ENCODE measurements at places on chromosomes 11 and 22.

GRCh38 chr11:74579577-74580270 lies 12.7 kb upstream of the POLD3 start:
- no peak for DNase-seq

- no peak for DNase-seq
Observed at GRCh38 chr11:134736251-134736947, 324.4 kb upstream of the B3GAT1 start.

GRCh38 chr11:119765628-119766027 lies 36.6 kb upstream of the NECTIN1 start:
- DNase-seq: no peak

DNA sequence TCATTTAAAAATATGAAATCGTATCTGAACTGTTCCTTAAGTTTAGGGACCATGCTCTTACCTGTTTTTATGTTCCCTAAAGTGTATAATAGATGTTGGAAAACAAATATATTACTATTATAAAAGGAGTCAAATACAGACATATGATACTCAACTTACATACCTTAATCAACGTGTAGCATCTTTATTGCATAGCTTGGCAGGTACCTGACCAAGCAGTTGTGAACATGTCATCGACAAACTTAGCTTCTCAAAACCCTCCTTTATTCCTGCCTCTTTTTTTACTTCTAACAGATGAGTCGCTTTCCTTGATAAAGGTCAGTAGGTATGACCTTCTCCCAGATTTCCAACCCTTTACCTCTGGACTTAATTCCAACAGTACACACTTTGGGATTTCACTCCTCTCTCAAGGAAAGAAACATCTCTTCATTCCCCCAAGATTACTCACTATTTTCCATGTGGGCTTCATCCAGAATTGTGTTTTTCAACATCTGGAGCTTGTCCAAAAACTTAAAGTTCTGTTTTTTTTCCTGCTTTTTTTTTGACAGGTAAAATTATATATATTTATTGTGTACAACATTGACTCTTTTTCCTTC lies 11.9 kb downstream of the HIPK3 start:
- no peak for DNase-seq

DNA sequence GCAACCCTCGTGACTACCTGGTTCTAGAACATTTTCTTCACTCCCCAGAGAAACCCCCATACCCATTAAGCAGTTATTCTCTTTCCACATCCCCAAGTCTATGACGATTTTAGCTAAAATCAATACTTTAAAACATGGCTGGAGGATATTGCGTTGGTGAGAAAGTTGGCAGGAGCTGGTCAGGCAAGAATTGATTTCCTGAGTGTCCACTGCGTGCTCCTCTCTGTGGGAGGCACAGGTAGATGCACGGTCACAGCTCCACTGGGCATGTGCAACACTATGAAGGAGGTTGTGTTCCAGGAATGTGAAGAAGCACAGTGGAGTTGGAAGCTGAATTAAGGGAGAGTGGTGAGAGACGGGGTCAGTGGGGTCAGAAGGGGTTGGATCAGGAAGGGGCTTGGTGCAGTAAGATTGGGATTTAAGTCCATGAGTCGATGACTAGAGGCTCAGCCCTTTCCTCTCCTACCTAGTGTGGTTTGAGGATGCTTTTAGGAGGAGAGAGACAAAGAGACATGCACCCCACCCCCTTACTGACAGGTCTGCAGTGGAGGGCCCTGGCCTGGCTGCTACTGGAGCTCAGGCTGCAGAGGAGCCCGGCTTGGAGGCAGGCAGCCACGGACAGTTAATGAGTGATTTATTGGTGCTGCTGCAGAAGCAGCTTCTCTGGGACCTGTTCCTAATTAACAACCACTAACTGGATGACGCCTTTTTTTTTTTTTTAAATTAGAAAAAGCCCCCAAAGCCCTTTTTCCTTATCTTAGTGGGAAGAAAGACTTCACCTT lies 395.6 kb downstream of the TENM4 start:
- DNase-seq: no peak

GRCh38 chr22:43276321-43276720 lies 66.9 kb downstream of the SCUBE1 start:
- DNase-seq: no peak

DNA sequence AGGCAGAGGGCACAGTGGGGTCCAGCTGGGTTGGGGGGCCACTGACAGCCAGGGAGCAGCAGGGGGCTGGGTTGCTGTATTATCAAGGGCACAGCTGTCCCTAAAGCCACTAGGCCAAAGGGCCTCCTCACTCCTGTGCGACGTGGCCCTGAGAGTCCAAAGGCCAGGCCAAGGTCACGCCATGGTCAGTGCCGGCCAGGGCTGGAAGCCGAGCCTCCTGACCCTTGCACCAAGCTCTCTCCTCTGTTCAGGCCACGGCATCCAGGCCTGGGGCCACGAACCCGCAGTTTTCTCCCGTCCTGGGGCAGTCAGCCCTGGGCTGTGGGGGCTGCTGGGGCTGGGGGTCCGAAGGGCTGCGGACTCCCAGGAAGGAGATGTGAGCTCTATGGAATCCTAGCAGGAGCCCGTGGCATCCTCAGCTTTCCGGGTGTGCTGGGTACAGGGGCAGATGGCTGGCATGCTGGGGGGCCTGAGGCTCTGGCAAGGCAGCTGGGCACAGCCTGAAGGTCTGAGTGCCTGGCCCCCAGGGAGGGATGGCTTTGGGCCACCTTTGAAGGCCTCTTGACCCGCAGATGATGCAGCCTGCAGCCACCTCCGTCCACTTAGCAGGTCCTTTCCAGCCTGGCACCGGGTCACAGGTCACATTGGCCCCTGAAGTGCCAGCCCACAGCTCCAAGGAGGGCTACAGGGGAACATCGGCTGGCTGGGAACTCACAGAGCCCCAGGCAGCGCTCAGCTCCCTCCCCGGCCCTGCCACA lies 17.3 kb upstream of the PPARA start:
- no peak for DNase-seq

DNA sequence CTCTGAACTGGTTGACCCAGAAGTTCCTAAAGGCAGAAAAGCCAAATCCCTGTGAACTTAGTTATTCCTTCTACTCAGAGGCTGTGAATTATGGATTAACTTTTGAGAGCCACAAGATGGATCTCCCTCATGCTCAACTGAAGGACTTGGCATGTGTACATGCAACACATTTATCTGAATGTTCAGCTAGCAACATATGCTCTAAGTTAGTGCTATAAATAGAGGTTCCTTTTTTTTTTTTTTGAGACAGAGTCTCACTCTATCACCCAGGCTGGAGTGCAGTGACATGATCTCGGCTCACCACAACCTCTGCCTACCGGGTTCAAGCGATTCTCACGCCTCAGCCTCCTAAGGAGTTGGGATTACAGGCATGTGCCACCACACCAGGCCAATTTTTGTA lies 40.1 kb downstream of the EIF4ENIF1 start:
- no peak for DNase-seq

DNA sequence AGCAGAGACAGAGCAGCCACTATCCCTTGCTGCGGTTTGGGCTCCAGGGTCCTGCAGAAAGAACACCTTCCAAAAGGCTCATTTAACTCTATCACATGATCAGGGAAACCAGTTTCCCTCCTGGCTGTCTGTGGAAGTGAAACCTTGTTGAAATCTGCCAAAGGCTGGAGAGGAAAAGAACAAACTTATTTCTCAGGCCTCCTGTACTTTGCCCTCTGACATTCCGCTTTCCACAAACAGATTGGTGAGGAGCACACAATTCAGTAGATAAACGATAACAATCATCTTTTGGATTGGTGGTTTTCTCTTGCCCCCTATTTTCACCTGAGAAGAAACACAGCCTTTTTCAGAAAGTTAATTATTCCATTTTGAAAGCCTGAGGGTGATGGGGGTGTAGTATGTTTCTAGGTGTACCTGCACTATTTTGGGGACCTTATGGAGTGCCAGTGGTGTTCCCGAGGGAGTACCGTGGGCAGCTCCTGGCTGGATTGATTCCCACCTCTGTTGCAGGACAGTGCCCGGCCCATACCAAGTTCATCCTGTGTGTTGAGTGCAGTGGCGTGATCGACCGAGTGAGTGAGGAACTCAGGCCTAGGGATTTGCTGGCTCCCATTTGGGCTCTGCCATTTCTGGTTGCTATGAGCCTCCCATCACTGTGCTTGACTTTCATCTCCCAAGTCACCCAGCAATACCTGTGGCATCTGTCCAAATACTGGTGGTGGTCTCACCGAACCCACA lies 102.0 kb downstream of the TBC1D22A start:
- DNase-seq: no peak

GRCh38 chr11:63132985-63133775 lies 10.8 kb downstream of the SLC22A24 start:
- DNase-seq: no peak

GRCh38 chr22:21759646-21760376 lies 24.2 kb upstream of the YPEL1 start:
- DNase-seq: no peak

GRCh38 chr11:5343474-5344335 lies at the start of gene OR51B5:
TSS of gene OR51B5 (minus strand) at chr11:5343524. CDS start at chr11:5343524, 0 bp downstream.
- DNase-seq: no peak

GRCh38 chr11:108662700-108663099 lies 2.2 kb upstream of the DDX10 start:
- no peak for DNase-seq

GRCh38 chr11:11230802-11231562 lies 122.1 kb downstream of the CSNK2A3 start:
- no peak for DNase-seq

DNA sequence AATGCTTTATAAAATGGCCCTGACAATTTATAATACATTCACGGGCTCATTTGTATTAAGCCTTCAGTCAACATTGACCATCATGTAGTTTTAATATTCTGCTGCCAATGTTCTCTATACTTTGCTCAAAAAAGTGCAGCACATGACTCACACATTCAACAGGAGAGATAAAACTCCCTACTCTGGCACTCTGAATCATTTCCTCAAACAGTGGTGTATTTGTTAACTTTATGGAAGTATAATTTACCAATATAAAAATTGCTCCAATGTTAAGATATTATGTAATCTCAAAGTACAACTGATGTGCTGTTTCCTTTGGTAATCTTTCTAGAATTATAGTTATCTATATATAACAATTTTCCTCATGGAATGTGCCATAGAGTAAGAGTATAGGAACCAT lies 39.9 kb downstream of the MAML2 start:
- no peak for DNase-seq

GRCh38 chr11:35207471-35208403 lies 68.8 kb downstream of the CD44 start:
- no peak for DNase-seq

DNA sequence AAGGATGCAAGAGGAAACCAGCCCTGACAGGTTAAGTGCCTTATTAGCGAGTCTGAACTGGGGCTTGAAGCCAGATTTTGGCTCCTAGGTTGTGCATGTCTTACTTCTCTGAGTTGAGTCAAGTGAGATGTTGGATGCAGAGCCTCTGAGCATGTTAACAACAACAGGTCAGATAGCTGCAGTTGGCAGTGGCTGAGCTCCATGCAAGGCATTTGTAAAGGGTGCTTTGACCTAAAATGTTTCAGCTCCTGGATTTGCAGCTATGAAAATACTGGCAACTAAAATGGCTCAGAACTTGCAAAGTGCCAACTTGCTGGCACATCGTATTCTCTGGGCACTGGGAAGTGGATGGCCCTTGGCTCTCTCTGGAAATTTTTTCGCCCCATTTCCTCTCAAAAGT lies 16.4 kb upstream of the CSRP3 start:
- no peak for DNase-seq

- DNase-seq: no peak
Observed at GRCh38 chr22:44263547-44263946, 49.2 kb downstream of the SHISAL1 start.

- no peak for DNase-seq
Observed at GRCh38 chr22:36961626-36962025, 48.2 kb downstream of the CSF2RB start.

- DNase-seq: no peak
Observed at GRCh38 chr22:37267661-37268413, 14.5 kb upstream of the CYTH4 start.

GRCh38 chr11:82183346-82183745 lies 550.3 kb downstream of the FAM181B start:
- DNase-seq: no peak

- no peak for DNase-seq
Observed at GRCh38 chr11:65501472-65502273, 2.8 kb downstream of the MALAT1 start.

DNA sequence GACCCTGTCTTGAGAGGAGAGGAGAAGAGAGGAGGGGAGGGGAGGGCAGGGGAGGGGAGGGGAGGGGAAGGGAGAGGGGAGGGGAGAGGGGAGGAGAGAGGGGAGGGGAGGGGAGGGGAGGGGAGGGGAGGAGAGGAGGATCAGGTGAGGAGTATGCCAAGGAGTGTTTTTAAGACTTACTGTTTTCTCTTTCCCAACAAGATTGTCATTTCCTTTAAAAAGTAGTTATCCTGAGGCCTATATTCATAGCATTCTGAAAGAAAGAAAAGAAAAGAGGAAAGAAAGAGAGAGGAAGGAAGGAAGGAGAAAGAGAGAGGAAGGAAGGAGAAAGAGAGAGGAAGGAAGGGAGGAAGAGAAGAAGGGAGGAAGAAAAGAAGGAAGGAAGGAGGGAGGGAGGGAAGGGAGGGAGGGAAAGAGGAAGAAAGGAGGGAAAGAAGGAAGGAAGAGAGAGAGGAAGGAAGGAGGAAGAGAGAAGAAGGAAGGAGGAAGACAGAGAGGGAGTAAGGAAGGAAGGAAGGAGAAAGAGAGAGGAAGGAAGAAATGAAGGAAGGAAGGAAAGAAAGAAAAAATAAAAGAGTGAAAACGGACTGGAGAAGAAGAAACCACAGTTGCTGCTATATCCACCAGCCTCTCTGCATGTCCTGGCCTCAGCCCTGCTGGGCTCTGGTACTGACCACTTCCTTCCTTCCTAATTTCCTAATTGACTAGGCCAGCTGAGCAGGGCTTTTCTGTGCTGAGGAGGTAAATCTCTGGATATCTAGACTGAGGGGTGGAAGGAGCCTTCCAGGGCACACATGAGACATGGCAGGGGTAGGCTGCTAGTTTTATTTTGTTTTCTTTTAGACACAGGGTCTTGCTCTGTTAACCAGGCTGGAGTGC lies 1.1 kb upstream of the SAA1 start:
- DNase-seq: no peak

DNA sequence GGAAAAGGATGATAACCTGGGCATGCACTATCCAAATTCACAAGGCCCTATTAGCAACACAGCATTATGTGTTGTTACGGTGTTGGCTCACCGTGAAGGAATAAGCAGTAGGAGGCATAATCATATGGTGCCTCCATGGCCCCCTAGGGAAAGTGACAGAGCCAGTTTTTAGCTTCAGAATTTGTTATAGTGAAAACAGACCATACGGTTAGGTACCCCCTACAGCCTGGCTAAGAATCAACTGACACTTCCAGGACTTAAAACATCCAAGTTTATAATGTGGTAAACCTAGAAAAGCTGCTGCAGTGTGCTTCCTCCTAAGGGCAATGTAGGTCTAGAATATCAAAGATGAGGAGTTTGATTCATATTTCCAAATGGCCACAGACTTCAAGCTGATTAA lies 30.4 kb downstream of the KIF18A start:
- DNase-seq: no peak
